ENCODE measurements at places on chromosomes 2 and 18. TPM values are rescaled to one million over a fixed set of nuclear protein-coding genes. Genes with fewer than 3 reads are reported as not detected.

GRCh38 chr18:5455674-5456073 lies 88.1 kb downstream of the EPB41L3 start:
- DNase-seq: no peak
- no peaks in the 10 kb centered on the region for H3K27me3 ChIP-seq
- no peak overlapping the region for H3K4me3 ChIP-seq
- no peak overlapping the region for H3K27ac ChIP-seq
- no peaks in the 10 kb centered on the region for H3K4me1 ChIP-seq
- H3K36me3 ChIP-seq: no peaks in the 10 kb centered on the region

DNA sequence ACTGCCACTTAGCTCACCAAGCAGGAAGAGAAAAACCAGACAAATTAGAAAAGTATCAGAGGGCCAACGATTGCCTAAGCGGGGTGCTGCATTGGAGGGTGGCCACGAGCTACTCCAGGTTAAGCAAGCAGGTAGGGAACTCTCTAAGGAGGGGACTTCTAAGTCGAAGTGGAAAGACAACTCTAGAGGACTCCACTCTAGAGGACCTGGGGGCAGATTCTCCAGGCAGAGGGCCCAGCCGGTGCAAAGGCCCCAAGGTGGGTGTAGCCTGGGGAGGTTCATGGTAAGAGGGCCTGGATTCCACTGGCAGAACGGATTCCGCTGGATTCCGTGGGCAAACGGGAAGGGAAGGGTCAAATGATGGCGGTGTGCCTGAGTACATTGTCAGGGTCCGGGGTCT lies 12.7 kb downstream of the FBLN7 start:
- no peaks in the 10 kb centered on the region for H3K27me3 ChIP-seq

Gene DYNAP
- total RNA-seq: not detected

GRCh38 chr2:127003070-127003800 lies 103.7 kb downstream of the BIN1 start:
- H3K4me3 ChIP-seq: no peak overlapping the region
- DNase-seq: no peak
- H3K27ac ChIP-seq: no peak overlapping the region
- no peaks in the 10 kb centered on the region for H3K4me1 ChIP-seq

GRCh38 chr2:72106978-72107377 lies 40.7 kb downstream of the CYP26B1 start:
- H3K4me3 ChIP-seq: no peak overlapping the region
- no peaks in the 10 kb centered on the region for H3K4me1 ChIP-seq
- no peak overlapping the region for H3K27ac ChIP-seq
- no peaks in the 10 kb centered on the region for H3K36me3 ChIP-seq
- H3K27me3 ChIP-seq: no peaks in the 10 kb centered on the region

- H3K4me3 ChIP-seq: no peak overlapping the region
- no peaks in the 10 kb centered on the region for H3K36me3 ChIP-seq
- no peaks in the 10 kb centered on the region for H3K4me1 ChIP-seq
- no peak overlapping the region for H3K27ac ChIP-seq
These were observed 2.0 kb upstream of the CAPN14 start for GRCh38 chr2:31219131-31219969.

DNA sequence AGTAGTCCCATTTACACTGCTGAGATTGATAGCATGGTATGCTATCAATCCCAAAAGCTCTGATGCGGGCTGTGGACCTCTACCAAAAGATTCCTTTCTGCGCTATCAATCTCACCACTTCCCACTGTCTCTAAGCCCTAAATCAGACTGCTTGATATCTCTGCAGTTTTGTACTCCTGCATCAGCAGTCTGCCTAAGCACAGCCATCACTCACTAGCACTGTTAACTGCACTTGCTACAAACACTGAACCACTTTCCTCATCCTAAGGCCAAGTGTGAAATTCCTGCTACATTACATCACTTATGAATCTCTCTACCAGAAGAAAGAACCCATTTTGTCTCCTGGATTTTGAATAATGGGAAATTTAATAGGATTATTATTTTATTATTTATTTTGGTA lies 237.0 kb downstream of the HNMT start:
- no peaks in the 10 kb centered on the region for H3K4me1 ChIP-seq
- no peak overlapping the region for H3K4me3 ChIP-seq
- no peaks in the 10 kb centered on the region for H3K27me3 ChIP-seq

DNA sequence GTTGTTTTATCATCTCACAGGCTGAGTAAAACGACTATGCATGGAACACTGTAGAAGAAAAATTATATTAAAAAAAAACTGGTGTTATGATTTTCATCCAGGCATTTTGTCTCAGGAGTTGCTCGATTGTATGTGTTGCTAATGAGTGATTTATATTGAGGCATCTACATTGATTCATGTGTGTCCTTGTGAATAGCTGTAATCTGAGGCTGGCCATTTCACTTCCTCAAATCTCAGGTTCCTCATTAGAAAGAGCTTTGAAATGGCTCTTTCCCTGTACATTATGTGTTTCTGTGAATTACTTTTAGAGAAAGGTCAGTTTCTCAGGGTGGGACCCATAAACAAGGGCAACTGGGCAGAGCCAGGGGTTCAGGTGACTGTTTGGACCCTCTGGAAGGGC lies 2.3 kb downstream of the IL18R1 start:
- H3K36me3 ChIP-seq: no peaks in the 10 kb centered on the region
- H3K27me3 ChIP-seq: no peaks in the 10 kb centered on the region
- H3K4me1 ChIP-seq: no peaks in the 10 kb centered on the region
- H3K4me3 ChIP-seq: no peak overlapping the region
- no peak for DNase-seq
- no peak overlapping the region for H3K27ac ChIP-seq

GRCh38 chr2:216160786-216161185 lies 51.6 kb downstream of the XRCC5 start:
- no peaks in the 10 kb centered on the region for H3K27me3 ChIP-seq
- H3K36me3 ChIP-seq: peaks cover 15% of the 10 kb centered on the region
- H3K4me1 ChIP-seq: no peaks in the 10 kb centered on the region
- H3K27ac ChIP-seq: no peak overlapping the region

- no peaks in the 10 kb centered on the region for H3K36me3 ChIP-seq
- DNase-seq: no peak
- H3K4me1 ChIP-seq: no peaks in the 10 kb centered on the region
- H3K27ac ChIP-seq: no peak overlapping the region
- no peak overlapping the region for H3K4me3 ChIP-seq
- no peaks in the 10 kb centered on the region for H3K27me3 ChIP-seq
These were observed 143.4 kb upstream of the PKDCC start for GRCh38 chr2:41904459-41904858.

GRCh38 chr2:174613531-174613930 lies 15.9 kb upstream of the WIPF1 start:
- H3K36me3 ChIP-seq: no peaks in the 10 kb centered on the region
- DNase-seq: no peak
- peaks cover 11% of the 10 kb centered on the region for H3K4me1 ChIP-seq
- H3K4me3 ChIP-seq: no peak overlapping the region
- no peaks in the 10 kb centered on the region for H3K27me3 ChIP-seq
- H3K27ac ChIP-seq: no peak overlapping the region

GRCh38 chr2:25490217-25490616 lies 148.5 kb upstream of the DNMT3A start:
- no peak overlapping the region for H3K4me3 ChIP-seq
- DNase-seq: no peak
- no peaks in the 10 kb centered on the region for H3K27me3 ChIP-seq
- H3K36me3 ChIP-seq: no peaks in the 10 kb centered on the region

Gene IFT172
- 24.8 TPM for total RNA-seq

DNA sequence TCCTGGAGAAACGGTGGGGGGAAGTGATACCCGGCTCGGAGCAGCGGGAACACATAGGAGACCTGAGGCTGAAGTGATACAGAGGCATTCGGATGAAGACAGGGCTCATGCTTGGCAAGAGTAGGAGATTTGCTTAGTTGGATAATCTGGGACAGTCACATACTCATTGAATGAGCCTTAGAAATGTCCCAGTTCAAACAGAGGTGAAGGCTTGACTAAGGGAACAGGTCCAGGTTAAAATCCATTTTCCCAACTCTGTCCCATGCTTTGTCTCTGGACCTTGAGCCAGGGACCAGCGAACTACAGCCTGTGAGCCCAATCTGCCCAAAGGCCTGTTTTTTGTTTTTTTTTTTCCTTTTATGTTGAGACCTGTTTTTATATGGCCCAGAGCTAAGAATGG lies 1.3 kb downstream of the UGT1A6 start:
- no peak overlapping the region for H3K27ac ChIP-seq
- no peaks in the 10 kb centered on the region for H3K4me1 ChIP-seq
- no peaks in the 10 kb centered on the region for H3K36me3 ChIP-seq
- H3K4me3 ChIP-seq: no peak overlapping the region

Data from aorta (tissue), 5 donors.